ENCODE measurements at places on chromosomes 2 and 18.

GRCh38 chr2:224690868-224691267, 25.3 kb downstream of the CCDC195 start:
- no peak for DNase-seq

DNA sequence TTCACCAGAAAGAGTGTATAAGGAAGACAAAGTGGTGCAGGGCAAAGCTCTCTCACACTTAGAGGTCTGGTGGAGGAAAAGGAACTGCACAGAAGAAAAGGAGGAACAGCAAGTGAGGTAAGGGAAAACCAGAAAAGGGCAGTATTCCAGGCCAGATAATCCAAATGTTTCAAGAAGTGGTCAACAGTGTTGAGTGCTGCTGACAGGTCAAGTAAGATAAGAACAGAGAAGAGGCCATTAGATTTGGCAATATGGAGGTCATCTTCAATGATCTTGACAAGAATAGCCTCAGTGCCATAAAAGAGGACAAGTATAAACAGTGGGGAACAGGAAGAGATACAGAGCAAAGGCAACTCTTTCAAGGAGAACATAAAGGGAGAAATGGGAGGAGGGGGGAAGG, 15.0 kb downstream of the ADD2 start:
- no peak for DNase-seq

DNA sequence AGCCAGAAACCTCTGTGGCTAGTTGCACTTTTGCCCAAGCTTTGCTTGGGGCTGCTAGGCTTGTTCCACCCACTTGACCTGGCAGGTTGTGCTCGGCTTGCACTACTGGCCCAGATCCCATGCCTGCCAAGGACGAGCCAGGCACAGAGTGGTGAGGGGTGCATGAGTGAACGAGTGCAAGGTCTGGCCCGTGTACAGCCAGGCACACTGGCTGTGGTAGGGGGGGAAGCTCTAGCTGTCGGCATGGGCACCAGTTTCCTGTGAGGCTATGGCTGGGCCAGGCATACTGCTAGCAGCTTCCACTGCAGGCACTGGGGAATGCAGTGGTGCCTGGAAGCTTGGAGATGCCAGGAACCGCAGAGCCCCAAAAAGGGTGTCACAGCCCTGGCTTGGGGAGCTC, 210.4 kb downstream of the AKAIN1 start:
- no peak for DNase-seq

GRCh38 chr2:240605867-240606743, 19.2 kb upstream of the GPR35 start:
- no peak for DNase-seq

- no peak for DNase-seq
Measured at GRCh38 chr18:5207471-5208150, 10.6 kb upstream of the AKAIN1 start.

- DNase-seq = no peak
Measured at GRCh38 chr18:79905389-79905911, 46.0 kb downstream of the SLC66A2 start.

DNA sequence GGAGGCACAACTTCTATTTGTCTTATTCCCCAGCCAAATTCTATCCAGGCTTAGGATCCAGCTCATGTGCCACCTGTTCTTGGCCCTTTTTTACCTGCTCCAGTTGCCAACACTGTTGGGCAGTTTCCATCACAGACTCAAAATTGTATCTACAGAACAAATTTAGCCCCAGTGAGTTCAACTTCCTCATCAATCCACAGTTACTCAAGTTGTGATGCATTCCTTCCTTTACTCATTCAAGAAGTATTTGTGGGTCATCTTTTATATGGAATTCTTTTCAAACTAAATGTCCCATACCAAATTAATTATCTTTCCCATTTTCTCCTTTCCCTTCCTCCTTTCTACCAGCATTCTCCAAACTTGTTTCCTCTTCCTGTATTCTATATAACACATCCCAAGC, 12.7 kb upstream of the DDX18 start:
- DNase-seq = no peak

DNA sequence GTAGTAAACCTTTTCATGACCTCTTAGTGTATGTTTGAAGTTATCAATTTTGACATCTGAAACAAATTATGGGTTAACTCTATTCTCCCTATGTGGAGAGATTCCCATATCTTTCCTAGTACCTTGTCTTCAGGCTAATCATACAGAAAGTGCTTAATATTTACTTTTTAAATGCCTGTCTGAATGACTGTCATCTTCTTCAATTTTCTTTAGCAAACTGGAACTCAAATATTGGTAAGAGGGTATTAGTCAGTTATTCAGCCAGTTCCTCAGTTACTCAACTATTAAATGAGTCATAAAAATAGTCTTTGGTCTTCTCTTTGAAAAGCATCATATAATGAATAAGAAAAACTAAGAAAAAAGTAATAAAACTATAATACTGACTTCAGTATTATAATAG, 1038.0 kb upstream of the PIK3C3 start:
- no peak for DNase-seq

- DNase-seq = no peak
Measured at GRCh38 chr18:74896390-74896991, 298.8 kb downstream of the ZNF407 start.

DNA sequence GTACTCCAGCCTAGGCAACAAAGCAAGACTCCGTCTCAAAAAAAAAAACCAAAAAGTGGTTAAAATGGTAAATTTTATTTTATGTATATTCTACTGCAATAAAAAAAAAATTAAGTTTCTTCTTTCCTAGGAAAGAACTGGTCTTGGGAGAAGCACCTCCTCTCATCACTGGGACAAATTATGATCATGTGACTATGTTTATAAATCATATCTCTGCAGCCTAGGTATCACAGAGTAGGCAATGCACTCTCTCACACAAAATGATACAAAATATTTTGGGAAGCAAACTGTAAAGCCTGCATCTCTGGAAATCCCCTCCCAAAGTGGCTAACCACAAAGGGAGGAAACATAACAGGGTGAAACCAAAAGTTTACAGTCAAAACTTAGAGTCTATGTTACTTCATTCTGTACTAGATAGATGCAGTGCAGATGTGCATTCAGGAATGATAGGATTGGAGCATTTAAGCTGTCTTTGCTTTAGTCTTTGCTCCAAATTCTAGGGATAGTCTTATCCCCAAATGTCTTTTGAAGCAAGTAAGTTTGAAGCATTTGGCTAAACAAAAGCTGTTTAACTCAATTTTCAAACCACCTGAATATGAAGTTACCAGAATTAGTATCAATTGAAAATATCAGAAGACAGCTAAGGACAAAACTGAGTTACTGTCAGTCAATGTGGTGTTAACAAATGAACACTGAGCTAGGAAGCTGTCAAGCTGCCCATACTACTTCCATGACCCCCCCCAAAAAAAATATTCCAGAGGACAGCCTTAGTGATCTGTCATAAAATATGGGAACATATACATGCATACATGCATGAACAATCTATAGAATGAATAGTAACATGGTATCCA, 21.1 kb upstream of the MALT1 start:
- no peak for DNase-seq

DNA sequence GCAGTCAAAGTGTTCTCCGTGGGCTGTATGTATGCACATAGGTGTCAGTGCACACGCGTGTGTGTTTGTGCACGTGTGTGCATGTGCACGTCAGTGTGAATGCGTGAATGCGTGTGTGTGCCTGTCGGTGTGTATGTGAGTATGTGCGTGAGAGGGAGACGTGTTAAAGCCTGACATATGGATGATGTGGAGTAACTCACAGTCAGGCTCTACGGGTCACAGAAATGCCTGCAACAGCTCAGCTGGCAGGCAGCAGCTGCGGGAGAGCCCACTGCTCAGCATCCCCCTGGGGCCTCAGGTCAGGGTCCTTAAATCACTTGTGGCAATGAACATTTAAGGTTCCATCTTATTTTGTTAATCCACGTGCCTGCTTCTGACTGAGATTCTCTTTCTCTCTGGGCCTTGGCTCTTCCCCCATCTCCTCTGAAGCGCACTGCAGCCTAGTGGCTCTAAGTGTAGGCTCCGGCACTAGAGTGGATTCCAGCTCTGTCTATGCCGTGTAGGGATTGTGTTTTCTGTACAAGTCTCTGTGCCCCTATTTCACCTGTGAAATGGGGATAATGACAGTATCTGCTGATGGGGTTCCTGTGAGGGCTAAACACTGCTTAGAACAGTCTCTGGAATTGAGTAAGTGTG, 63.0 kb downstream of the DYSF start:
- DNase-seq = no peak

- DNase-seq = no peak
Measured at GRCh38 chr2:71555798-71556454, 102.6 kb downstream of the DYSF start.

DNA sequence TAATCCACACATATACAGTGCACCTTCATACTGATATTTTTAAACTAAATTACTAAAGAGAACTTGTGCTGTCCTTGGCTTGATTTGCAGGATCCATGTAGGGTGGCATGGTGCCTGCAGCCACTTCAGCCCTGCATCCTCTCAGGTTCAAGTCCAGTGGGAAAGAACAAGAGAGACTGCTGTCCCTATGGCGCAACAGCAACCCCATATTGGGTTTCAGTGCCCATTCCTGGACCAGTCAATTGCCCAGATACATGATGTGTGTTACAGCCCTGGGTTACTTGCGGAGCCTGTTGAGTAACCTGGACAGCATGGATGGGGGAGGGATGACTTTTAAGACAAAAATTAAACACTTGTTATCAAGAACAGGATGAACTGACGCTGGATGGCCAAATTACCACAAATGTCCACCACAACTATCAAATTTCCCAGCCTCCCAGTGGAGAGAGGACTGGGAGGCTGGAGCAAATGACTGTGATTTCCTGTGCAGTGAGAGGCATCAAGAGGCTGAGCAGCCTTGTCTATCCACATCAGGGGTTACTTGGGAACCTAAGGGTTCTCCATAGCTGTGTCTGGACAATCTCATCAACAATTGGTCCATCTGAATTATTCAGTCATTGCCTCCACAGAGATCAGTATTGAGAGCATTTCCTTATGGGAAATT, 162.0 kb downstream of the CAPN13 start:
- DNase-seq = no peak

DNA sequence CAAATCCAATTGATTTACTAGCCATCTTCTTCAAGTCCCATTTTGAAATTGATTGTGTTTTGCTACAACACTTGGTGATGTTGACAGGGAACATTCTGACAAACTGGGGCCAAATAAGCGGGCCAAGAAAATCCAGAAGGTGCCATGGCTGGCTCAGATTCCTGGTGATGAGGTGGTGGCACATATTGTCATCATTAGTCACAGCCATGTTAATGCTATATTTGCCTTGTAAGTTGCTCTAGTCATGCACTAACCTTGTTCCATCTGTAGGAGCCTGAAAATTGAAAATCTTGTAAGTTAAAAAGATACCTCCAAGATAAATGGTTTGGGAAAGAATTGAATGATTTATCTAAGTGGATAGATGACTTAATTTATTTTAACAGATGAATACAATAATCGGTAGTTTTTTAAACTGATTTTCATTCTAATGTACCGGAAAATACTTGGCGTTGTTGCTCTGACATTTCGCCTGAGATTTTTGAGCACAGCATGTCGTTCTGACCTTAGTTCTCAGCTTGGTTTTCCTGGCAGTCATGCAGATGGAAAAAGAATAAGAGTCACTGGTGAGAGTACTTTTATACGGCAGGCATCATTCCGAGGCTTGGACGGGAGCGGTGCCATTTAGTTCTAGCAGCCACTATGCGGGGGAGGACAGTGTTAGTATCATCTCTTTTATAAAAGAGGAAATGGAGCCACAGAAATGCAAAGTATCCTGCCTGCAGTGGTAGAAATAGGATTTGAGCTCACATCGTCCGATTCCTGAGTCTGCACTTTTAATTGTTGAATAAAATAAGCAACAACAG, 133.9 kb downstream of the ZNF532 start:
- DNase-seq = no peak

- DNase-seq = peak; percentile 43
Measured at GRCh38 chr2:17813010-17813741, 3.1 kb upstream of the MSGN1 start.

DNA sequence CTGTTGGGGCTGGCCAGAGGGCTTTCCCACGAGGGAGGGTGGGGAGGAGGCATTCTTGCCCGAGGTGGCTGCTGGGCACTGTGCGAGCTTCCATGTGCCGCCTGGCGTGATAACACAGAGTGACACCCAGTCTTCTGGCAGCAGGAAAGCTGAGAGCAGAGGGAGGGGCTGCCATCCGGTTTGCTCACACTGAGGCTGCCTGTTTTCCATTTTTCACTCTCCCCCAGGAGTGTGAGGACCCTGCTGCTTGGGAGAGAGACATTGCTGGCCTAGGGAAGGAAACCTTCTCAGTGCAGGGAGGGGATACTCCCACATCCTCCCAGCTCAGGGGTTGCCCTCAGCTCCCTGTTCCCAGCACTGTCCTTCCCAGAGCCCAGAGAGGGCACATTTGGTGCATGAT, 73.1 kb downstream of the INHBB start:
- DNase-seq = no peak

- no peak for DNase-seq
Measured at GRCh38 chr18:56637711-56638231, 621 bp downstream of the TXNL1 start.

DNA sequence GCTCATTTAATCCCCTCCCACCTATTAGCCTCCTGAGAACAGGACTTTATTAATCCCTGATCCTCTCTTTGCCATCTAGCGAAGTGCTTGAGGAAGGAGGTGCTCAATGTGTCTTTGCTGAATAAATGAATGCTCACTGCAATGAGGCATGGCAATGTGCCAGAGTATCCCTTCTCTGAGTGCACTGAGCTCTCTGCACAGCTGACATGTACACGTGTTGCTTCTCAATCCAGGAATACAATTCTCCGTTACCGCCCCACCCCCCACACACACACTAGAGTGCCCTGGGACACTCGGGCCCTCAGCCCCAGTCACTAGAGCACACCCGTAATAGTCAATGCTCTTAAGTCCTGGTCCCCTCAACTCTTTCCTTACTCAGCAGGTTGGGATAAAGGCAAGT, 41.4 kb downstream of the FAM178B start:
- no peak for DNase-seq

GRCh38 chr2:122525336-122525735, 769.9 kb downstream of the TSN start:
- no peak for DNase-seq

DNA sequence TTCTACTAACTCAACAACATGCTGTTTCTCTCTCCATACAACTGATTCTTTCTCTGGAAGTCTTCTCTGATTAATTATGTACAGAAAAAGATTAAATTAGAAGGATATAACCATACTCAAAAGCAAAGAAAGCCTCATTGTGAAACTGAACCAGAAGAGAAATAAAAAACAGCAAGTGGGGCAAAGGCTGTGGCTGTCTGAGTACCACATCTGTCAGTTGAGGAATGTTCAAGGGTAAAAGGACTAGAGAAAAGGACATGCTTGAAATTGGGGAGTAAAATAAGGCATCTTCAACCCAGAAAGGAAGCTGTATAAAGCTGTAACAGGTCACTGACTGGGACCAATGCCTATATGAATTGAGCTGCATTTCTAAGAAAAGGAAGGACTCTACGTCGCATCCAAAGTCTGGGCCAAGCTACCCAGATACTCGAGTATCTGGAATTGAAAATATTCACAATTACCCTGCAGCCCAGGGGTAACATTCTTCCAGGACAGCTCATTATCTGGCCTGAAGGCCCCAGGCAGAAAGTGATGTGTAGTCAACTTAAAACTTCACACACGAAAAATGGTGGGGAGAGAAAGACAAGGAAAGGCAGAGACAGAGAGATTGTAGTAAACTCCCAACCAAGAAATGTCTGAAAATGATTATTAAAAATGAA, 356.0 kb upstream of the GALNT5 start:
- DNase-seq = no peak

- DNase-seq = no peak
Measured at GRCh38 chr18:51425889-51426288, 228.4 kb upstream of the MEX3C start.

Measured in HFF-Myc (cell line).